Glutamatergic neuron (in vitro differentiated cells): ENCODE measurements at places on chromosomes 7 and 10. TPM values are rescaled to one million over a fixed set of nuclear protein-coding genes. Genes with fewer than 3 reads are reported as not detected.

- peaks cover 3% of the 10 kb centered on the region for H3K27me3 ChIP-seq
- peaks cover 11% of the 10 kb centered on the region for H3K36me3 ChIP-seq
- H3K4me1 ChIP-seq, result peaks cover 8% of the 10 kb centered on the region
- no peak for DNase-seq
Observed at GRCh38 chr7:50637725-50638643, 72.8 kb upstream of the DDC start.

- no peak overlapping the region for H3K27ac ChIP-seq
- H3K27me3 ChIP-seq, result peaks cover 4% of the 10 kb centered on the region
- no peak overlapping the region for H3K4me3 ChIP-seq
- no peak for DNase-seq
- peaks cover 22% of the 10 kb centered on the region for H3K4me1 ChIP-seq
Observed at GRCh38 chr10:126475074-126475691, 86.9 kb upstream of the ADAM12 start.

GRCh38 chr10:20817646-20818045 lies 79.5 kb downstream of the NEBL start:
- H3K36me3 ChIP-seq, result no peaks in the 10 kb centered on the region
- no peaks in the 10 kb centered on the region for H3K27me3 ChIP-seq
- DNase-seq, result no peak

DNA sequence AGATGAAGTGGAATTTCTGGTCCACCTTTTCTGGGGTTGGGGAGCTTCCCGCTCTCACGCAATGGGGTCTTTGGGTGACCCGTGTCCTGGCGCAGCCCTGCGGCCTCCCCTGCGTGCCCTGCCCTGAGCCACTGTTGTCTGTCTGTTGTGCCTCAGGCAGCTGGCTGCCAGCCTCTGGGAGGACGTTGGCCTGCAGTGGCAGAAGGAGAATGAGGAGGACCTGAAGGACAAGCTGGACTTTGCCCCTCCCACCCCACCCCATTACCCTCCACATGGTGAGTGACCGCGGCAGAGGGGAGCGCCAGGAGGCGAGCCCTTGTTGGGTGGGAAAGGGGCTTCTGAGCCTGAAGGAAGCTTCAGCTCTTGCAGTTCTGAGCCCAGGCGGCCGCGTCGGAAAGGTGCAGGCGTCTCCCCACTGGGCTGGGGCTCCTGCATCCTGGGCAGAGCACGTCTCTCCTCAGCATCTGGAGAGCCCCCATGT lies 14.2 kb upstream of the PRKAR1B start:
- peaks cover 5% of the 10 kb centered on the region for H3K4me1 ChIP-seq
- no peak overlapping the region for H3K4me3 ChIP-seq
- H3K27ac ChIP-seq, result no peak overlapping the region
- H3K36me3 ChIP-seq, result no peaks in the 10 kb centered on the region
- peak; percentile 10 for DNase-seq

GRCh38 chr7:75945297-75946168 lies 30.6 kb downstream of the POR start:
- no peaks in the 10 kb centered on the region for H3K36me3 ChIP-seq
- no peak overlapping the region for H3K27ac ChIP-seq
- H3K4me3 ChIP-seq, result no peak overlapping the region
- peaks cover 3% of the 10 kb centered on the region for H3K27me3 ChIP-seq
- peaks cover 1% of the 10 kb centered on the region for H3K4me1 ChIP-seq

- H3K27me3 ChIP-seq, result peaks cover 2% of the 10 kb centered on the region
- no peak for DNase-seq
- no peak overlapping the region for H3K27ac ChIP-seq
- no peak overlapping the region for H3K4me3 ChIP-seq
- peaks cover 20% of the 10 kb centered on the region for H3K4me1 ChIP-seq
- H3K36me3 ChIP-seq, result no peaks in the 10 kb centered on the region
Observed at GRCh38 chr10:117743509-117743908, 201.0 kb downstream of the EMX2 start.

DNA sequence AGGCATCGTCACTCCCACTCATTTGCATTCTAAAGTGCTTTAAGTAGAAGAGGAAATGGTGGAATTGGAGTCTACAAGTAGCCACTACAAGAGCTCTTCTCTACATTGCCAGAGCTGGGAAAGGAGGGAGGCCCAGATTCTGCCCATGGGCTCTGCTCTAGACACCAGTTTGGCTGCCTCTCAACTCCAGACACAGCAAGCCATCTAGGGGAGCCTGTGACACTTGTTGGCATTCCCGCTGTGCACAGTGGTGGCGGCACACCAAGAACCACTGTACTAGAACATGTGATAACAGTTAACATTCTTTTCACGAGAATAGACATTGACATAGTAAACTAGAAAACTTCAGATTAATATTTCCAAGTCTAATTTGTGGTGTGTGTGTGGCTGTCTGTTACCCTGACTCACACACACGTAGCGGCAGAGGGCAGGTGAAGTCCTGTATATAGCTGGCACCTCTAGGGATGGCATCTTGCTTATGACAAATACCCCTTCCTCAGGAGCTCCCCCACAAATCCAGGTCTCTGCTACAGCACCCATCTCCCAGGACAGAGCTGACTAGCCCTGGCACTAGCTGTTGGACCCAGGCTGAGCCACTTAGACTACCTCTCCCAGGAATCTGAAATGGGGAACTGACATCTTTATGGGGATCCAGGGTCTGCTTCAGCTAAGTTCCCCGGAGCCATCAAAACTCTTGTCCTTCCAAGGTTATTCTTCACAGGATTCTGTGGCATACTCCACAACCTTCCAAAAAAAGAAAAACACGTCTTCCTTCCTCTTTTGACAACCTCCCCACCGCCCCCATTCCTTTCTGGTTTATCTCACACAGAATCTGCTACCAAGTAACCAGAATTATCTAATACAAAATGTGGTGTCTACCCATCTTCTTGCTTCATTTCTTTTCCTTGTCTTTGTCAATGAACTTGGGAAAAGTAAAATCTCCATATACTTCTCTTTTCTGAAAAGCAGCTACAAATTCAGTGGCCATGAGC lies 54.7 kb upstream of the MRLN start:
- no peaks in the 10 kb centered on the region for H3K4me1 ChIP-seq
- H3K27ac ChIP-seq, result no peak overlapping the region
- H3K36me3 ChIP-seq, result peaks cover 8% of the 10 kb centered on the region
- no peaks in the 10 kb centered on the region for H3K27me3 ChIP-seq
- DNase-seq, result no peak
- H3K4me3 ChIP-seq, result no peak overlapping the region

DNA sequence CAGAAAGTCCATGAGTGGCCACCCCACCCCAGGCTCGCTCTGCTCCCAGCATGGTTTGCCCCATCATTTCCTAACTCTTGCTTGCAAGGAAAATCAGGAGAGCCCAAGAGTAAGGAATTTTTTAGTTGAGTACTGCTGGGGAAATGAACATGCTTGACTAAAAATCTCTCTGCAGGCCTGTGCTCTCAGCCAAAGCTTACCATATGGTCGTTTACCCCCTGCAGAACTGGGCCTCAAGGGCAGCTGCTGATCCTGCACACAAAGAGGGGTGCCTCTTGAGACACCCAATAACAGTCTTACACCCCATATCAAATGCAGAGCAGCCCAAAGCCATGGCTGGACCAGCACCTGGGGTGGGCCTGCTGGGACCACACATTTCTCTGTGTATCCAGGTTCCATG lies 183.2 kb downstream of the CXCL12 start:
- peaks cover 7% of the 10 kb centered on the region for H3K4me1 ChIP-seq
- peaks cover 5% of the 10 kb centered on the region for H3K27me3 ChIP-seq
- no peak overlapping the region for H3K27ac ChIP-seq
- H3K36me3 ChIP-seq, result peaks cover 4% of the 10 kb centered on the region

GRCh38 chr7:115097175-115097671 lies 175.3 kb downstream of the MDFIC start:
- H3K36me3 ChIP-seq, result no peaks in the 10 kb centered on the region
- no peaks in the 10 kb centered on the region for H3K27me3 ChIP-seq
- no peak overlapping the region for H3K27ac ChIP-seq
- DNase-seq, result no peak
- H3K4me3 ChIP-seq, result no peak overlapping the region

GRCh38 chr7:26441002-26441521 lies 149.4 kb downstream of the SNX10 start:
- DNase-seq, result peak; percentile 55
- no peaks in the 10 kb centered on the region for H3K36me3 ChIP-seq

DNA sequence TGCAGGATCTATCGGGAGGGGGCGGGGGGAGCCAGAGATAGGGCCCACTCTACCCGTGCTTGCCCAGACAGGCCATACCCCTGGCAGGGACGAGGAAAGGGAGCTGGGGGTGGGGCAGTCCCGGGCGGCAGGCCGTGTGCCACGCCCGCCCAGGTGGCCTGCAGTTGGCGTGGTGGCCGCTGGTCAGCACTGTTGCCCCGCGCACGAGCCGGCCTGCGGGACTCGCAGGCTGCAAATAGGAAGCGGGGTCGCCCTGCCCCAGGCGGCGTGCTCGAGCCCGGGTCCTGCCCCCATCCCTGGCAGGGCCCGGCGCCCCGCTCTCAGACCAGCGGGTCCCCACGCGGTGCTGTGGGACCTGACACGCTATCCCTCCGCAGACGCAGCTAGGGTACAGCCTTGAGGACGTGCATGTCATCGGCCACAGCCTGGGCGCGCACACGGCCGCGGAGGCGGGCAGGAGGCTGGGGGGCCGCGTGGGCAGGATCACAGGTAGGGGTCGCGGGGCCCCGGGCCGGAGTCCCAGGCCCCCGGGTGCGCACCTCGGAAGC lies 6.7 kb downstream of the PNLIPRP2 start:
- no peak overlapping the region for H3K4me3 ChIP-seq
- H3K27ac ChIP-seq, result no peak overlapping the region
- no peaks in the 10 kb centered on the region for H3K4me1 ChIP-seq
- peak; percentile 77 for DNase-seq

- H3K27me3 ChIP-seq, result peaks cover 2% of the 10 kb centered on the region
- H3K4me1 ChIP-seq, result peaks cover under 1% of the 10 kb centered on the region
- DNase-seq, result no peak
- H3K4me3 ChIP-seq, result no peak overlapping the region
- no peak overlapping the region for H3K27ac ChIP-seq
Observed at GRCh38 chr7:101739775-101740398, 77.5 kb upstream of the CUX1 start.

GRCh38 chr10:128116851-128117615 lies 9.2 kb downstream of the MKI67 start:
- no peak for DNase-seq
- H3K4me3 ChIP-seq, result no peak overlapping the region
- no peaks in the 10 kb centered on the region for H3K4me1 ChIP-seq
- no peak overlapping the region for H3K27ac ChIP-seq
- H3K27me3 ChIP-seq, result no peaks in the 10 kb centered on the region

DNA sequence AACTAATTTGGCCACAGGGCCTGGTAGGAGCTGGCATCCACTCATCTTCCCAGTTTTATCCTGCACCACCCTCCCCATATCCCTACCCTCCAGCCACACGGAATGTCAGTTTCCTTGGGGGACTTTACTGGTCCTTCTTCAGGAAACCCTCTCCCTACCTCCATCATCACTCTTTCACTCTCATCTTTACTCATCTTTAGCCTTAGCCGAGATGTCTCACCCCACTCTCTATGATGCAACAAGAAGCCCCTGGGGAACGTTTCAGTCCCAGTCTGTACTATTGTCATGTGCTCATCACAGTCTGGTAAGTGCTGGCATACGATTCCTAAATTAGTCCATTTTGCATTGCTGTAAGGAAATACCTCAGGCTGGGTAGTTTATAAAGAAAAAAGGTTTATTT lies 34.9 kb upstream of the TMEM248 start:
- H3K4me1 ChIP-seq, result no peaks in the 10 kb centered on the region
- no peak for DNase-seq
- no peak overlapping the region for H3K4me3 ChIP-seq
- no peaks in the 10 kb centered on the region for H3K36me3 ChIP-seq
- H3K27ac ChIP-seq, result no peak overlapping the region
- peaks cover 2% of the 10 kb centered on the region for H3K27me3 ChIP-seq

DNA sequence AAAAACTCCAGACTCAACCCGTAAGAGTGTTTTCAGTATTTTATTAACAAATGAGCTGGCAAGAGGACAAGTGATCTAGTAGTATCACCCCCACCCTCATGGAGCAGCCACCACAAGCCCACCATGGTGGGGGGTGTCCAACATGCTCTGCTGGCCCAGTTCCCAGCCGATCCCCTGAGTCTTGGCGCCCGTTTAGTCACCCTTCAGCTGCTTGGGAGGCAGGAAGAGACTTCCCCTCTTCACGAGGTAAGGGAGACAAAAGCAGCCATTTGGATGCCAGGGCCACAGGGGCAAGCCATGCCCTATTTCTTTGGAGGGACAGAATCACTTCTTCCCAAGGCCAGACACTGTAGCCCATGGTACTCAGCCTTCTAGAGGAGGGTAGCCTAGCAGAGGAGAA lies 54.1 kb downstream of the NOD1 start:
- DNase-seq, result no peak
- H3K27me3 ChIP-seq, result peaks cover 6% of the 10 kb centered on the region
- no peaks in the 10 kb centered on the region for H3K4me1 ChIP-seq
- peaks cover 10% of the 10 kb centered on the region for H3K36me3 ChIP-seq
- no peak overlapping the region for H3K4me3 ChIP-seq

DNA sequence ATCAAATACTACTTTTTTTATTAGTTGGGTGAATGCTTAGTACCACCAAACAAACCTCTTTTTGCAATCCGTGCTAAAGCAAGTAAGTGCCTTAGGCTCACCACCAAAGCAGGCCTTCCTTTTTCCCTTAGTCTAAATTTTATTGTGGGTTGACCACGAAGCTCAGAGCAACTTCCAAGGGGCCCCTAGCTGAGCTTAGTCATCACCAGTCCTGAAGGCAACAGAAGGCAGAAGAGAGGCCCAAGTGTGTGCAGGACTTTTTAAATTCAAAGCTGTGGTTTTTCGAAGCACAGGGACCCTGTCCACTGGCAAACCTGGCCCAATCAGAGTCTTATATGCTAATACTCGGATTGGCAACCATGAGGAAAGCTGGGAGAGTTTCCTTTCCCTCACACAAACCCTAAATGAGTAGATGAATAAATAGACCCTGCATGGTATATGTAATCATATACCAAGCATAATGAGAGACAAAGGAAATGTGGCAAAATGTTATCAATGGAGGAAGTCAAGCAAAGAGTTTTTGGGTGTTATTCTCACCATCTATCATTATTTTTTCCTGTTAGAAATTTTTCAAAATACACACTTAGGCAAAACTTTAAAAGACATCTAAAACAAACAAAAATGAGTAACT lies 453.2 kb upstream of the GALNT17 start:
- H3K27ac ChIP-seq, result no peak overlapping the region
- no peaks in the 10 kb centered on the region for H3K36me3 ChIP-seq
- no peak overlapping the region for H3K4me3 ChIP-seq

- H3K27me3 ChIP-seq, result peaks cover 3% of the 10 kb centered on the region
- no peak overlapping the region for H3K27ac ChIP-seq
- no peak overlapping the region for H3K4me3 ChIP-seq
- peaks cover 1% of the 10 kb centered on the region for H3K4me1 ChIP-seq
- DNase-seq, result no peak
Observed at GRCh38 chr7:84122582-84123360, 71.8 kb downstream of the SEMA3A start.

- no peaks in the 10 kb centered on the region for H3K36me3 ChIP-seq
- no peak for DNase-seq
- peaks cover 2% of the 10 kb centered on the region for H3K27me3 ChIP-seq
- no peak overlapping the region for H3K27ac ChIP-seq
Observed at GRCh38 chr10:70573599-70574506, 28.7 kb downstream of the PRF1 start.

The JAKMIP3 gene
- total RNA-seq, result 0.44 TPM

The CALCR gene
- total RNA-seq, result not detected

The CAMK2B gene
- total RNA-seq, result 55.1 TPM

The ARHGAP12 gene
- total RNA-seq, result 41.9 TPM

The MNX1 gene
- total RNA-seq, result 0.59 TPM

The MYOF gene
- 0.42 TPM for total RNA-seq

The IFIT1B gene
- not detected for total RNA-seq

The HMX3 gene
- not detected for total RNA-seq

The CYP3A7 gene
- total RNA-seq, result not detected
